ENCODE measurements at places on chromosomes 12 and 14.

- no peak for DNase-seq
Observed at GRCh38 chr12:110796952-110797351, 49.8 kb upstream of the CCDC63 start.

DNA sequence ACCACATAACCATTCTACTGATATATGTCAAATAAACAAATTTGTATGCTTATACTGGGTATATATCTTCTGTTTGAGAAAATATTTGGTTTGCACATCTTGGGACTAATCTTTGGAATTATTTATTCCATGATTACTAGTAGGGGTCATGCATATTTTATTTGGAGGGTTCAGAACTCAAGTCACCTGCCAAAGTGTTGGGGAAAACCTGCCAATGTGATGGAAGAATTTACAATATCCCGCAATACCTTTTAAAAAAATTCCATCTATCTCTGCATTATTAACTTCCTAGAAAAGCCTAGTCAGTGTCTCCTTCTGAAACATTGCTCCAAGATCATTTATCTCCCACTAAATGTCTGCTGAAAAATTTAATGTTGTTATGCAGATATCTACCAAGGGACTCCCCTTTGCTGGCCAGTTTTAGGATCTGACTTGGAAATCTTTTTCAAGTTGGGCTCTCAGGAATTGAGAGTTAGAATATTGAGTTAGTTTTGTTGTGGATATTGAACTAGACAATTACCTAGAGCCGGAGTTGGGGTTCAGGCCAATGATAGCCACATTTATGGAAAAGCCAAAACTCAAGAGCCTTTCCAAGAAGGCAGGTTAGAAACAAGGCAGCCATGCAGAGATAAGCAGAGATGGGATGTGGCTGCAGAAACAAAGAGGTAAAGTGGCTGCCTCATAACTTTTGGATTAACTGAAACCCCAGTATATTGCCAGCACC is 425.2 kb downstream of the ADAMTS20 start:
- no peak for DNase-seq

- DNase-seq, result no peak
Observed at GRCh38 chr14:49114161-49114893, 471.9 kb downstream of the RPS29 start.

GRCh38 chr14:52703225-52703624 is 3.8 kb upstream of the PSMC6 start:
- DNase-seq, result no peak

- DNase-seq, result no peak
Observed at GRCh38 chr14:100547633-100548294, 39.5 kb downstream of the BEGAIN start.

DNA sequence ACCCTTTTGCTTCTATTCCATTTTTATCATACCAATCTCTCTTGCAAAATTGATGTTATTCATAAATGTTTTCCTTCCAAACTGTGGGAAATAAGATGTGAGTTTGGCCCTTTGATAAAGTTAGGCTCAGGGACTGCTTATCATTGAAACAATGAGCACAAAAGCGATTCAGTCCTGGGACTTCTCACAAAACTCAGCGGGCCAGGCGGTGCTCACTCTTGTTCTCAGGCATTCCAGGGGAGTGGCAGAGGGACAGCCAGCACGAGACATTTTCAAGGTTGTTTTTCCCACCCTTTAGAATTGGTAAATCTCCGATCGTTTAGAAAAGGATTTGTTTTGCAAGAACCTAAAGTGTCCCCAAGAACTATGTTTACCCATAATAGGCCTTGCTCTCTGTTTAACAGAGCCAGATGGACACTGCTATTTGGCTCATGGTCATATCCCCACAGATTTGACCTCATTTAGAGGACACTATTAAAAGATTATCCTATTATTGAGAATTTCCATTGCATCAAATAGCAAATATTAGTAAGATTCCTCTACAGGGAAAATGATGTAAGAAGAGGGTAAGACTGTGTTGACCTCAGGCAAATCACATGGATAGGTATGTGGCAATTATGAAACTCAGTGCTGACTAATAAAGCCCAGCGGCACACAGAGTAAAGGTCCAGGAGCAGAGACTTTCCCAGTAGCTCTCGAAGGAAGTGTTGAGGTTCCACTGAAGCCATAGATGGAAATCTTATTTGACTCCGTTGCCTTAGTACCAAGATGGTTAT is 102.7 kb upstream of the USP44 start:
- DNase-seq, result no peak

- DNase-seq, result no peak
Observed at GRCh38 chr14:36105401-36105800, 71.1 kb downstream of the PTCSC3 start.

GRCh38 chr14:51774209-51774608 is 86.2 kb upstream of the GNG2 start:
- no peak for DNase-seq

- no peak for DNase-seq
Observed at GRCh38 chr12:76569685-76570604, 10.4 kb upstream of the OSBPL8 start.

DNA sequence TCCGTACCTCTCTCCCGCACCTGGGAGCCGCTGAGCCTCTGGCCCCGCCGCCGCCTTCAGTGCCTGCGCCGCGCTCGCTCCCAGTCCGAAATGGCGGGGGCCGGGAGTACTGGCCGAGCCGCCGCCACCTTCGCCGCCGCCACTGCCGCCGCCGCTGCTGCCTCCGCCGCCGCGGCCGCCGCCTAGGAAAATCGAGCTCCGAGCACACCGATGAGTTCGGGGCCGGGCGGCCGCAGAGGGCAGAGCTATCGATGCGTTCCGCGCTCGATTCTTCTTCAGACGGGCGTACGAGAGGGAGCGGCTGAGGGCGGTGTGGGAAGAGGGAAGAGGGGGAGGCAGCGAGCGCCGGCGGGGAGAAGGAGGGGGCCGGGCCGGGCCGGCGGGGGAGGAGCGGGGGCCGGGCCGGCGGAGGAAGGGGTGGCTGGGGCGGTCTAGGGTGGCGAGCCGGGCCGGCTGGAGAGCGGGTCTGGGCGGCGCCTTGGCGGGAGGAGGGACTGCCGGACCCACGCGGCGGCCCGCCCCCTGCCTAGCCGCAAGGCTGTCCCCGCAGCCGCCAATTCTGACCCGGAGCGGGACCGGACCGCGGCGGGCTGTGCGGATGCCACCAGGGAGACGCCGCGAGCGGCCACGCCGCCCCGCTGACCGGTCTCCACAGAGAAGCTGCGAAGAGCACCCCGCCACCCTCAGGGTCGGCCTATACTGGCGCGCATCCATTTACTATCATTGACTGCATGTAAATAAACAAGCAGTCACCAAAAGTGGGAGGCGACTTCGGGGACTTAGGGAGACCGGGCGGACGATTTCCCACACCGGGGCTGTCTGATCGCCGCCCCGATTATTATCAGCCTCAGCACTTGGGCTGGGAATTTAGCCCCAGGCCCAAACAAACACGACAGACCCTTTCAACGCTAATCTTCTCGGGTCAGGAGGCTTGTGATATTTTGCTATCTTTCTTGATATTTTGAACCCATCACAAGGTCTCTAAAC is at the start of gene KRAS:
Gene KRAS (minus strand): TSS at position 186 of the 987 bp plus-strand sequence.
- peak; percentile 79 for DNase-seq

DNA sequence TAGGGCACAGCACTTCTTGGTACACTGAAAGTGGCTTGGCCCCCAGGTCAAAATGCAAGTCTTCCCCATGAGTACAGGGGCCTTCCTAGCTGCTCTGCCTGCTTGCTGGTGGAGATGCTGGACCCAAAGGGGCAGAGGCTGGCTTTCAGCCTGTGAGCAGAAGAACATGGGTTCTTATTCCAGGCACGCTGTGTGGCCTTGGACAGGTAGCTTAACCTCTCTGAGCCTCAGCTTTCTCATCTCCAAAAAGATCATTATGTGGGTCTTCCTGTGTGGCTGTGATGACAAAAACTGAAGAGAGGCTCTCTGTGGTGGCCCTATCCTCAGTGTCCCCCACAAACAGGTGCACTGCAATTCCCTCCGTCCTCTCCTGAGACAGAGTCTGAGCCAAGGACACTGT is 45.6 kb upstream of the TUNAR start:
- DNase-seq, result no peak

DNA sequence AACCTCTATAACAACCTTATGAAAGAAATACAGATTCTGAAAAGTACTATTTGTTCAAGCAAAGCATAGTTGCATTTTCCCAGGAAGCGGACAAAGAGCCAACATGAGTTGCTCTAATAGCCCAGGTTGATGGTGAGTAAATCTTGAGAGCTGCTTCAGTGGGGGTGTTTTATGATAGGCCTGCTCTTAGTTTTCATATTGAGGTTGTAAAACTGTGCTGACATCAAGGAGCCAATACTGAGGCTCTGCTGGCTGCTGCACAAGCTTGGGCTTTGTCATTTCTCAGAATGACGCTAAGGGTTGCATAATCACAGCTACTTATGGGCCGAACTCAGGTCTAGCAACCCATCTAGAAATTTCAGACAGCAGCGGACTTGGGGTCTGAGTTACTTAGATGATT is 11.5 kb downstream of the TBC1D30 start:
- DNase-seq, result no peak

DNA sequence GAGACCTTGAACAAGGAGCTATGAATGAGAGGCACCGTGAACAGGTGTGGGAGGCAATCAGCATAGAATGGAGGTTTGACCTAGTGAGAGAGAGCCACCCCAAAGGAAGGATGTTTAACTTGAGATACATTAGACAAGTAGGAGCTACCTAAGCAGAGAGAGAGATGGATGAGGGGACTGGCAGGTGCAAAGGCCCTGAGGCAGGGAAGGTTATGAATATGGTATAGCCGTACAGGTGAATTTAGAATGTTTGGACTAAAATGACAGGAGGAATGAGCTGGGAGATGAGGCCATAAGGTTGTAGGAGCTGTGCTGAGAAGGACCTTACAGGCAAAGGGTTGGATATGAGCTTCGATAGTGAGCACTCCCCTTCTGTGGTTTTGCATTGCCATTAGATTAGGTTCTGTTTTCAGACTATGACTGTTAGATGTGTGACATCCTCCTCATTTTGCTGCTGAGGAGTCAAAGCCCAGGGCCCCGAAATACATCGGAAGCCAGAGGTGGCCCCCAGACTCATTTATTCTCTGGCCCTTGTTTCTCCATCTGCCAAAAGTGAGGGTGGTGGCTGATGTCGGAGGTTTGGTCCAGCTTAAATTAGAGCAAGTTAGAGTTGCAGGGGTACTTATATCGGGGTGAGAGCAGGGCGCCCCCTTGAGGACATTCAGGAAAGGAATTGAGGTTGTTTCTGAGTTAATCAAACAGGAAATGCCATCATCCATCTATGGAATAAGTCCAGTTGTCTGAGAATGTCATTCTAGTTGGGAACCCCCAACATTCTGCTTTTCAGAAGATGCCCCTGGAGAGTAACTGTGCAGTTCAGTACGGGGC is 29.4 kb downstream of the SLC24A4 start:
- DNase-seq, result no peak

DNA sequence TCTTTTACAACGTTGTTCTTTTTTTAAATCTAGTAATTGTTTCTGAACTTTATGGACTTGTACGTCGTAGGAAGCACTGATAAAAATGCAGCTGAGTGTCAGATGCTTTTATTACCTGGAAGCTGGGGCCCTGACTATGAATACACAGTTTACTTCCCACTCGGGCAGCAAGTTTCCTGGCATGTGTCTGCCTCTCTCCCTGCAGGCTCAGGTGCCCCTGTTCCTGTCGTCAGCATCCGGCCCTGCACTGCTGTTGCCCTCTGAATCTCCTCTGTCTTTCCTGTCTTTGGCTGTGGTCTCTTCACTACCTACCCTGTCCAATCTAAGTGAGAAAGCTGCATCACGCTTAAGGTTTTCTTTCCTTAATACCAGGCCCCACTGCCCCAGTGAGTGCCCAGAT is 75.8 kb downstream of the PELI2 start:
- no peak for DNase-seq

DNA sequence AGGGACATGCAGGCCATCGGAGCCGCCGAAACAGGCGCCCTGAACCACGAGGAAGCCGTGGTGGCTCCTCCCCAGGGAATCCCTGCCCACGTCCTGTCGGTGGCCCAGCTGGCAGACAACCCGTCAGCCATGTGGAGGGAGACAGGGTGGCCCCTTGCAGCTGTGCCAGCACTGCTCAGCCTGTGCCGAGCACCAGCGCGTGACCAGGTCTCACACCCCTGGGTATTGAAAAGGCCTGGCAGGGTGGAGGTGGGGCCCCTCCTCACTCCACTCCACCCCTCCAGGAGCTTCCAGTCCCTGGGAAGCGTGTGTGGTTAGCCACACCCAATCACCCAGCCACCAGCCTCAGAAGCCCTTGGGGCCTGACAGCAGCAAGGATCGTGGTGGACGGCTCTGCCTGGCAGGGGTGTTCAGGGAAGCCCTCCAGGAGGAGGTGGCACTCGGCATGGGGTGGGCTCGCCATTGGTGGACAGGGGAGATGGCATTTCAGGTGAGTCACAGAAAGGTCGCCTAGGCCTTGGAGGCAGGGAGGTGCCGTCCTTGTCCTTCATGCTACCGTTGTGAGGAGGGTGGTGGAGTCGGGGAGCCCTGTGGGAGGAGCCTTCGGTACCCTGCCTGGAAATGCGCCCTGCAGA is 12.3 kb upstream of the DLK1 start:
- DNase-seq, result no peak

DNA sequence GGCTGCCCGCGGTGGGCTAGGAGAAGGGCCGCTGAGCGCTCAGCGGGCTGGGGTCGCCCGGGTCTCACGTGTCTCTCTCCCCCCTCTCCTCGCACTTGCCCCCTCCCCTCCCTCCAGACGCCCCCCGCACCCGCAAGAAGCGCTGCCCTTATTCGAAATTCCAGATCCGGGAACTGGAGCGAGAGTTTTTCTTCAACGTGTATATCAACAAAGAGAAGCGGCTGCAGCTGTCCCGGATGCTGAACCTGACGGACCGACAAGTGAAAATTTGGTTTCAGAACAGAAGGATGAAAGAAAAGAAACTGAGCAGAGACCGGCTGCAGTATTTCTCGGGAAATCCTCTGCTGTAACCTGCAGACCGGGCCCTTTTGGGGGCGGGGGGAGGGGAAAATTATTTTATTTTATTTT is 314 bp upstream of the HOTAIR start:
- no peak for DNase-seq

GRCh38 chr12:18436170-18436569 is 174.9 kb downstream of the PIK3C2G start:
- DNase-seq, result no peak

DNA sequence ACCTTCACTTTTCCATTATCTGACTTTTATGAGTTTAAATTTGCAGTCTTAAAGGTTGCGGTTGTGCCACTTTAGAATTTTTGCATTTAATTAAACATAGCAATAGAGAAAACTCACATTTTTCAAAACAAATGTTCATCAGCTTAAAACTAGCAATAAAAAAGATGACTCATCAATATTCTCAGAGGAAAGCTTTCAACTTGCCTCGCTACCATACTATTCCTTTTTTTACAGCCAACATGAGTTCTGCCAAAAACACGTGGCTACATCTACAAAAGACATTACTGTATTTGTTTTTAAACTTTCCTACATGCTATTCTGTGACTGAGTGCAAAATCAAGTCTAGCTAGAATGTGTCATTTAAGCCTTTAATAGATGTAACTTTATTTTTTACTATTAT is 497.1 kb downstream of the RPS29 start:
- DNase-seq, result no peak

- no peak for DNase-seq
Observed at GRCh38 chr12:3131129-3131528, 54.0 kb downstream of the TSPAN9 start.
